ENCODE measurements at places on chromosomes 4 and X. TPM values are rescaled to one million over a fixed set of nuclear protein-coding genes. Genes with fewer than 3 reads are reported as not detected.

The CENPVL1 gene
- 0.41 TPM for polyA plus RNA-seq

The TSPAN7 gene
- polyA plus RNA-seq: 24.3 TPM

The VBP1 gene
- 61.1 TPM for polyA plus RNA-seq

The CYBB gene
- 7.6 TPM for polyA plus RNA-seq

The SPP1 gene
- polyA plus RNA-seq: 64.8 TPM

The GPR173 gene
- 1.5 TPM for polyA plus RNA-seq

The RNF150 gene
- 1.4 TPM for polyA plus RNA-seq

The CDS1 gene
- polyA plus RNA-seq: 10.2 TPM

The HSD17B13 gene
- polyA plus RNA-seq: 0.43 TPM

The OTUD6A gene
- polyA plus RNA-seq: 0.02 TPM
